ENCODE measurements at places on chromosomes 1 and 21.

DNA sequence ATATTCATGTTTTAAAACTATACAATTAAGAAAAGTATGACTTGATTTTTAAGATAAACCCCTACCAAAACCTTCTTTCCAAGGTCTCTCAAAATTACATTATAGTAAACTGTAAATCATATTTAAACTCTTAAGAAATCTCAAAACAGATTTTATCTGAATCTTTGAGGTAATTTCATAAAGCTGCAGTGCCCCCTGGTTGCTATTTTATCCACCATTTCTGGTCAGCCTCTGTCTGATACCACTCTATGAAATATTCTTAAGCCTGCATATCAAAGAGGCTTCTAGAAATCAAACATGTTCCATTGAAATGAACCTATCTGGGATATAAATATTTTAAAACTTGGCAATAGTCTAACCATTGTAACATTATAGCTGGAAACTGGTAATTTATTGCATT, 317.3 kb downstream of the COL11A1 start:
- ATAC-seq, result peak; percentile 51

GRCh38 chr1:47205918-47206317, 16.1 kb upstream of the PDZK1IP1 start:
- no peak for ATAC-seq

DNA sequence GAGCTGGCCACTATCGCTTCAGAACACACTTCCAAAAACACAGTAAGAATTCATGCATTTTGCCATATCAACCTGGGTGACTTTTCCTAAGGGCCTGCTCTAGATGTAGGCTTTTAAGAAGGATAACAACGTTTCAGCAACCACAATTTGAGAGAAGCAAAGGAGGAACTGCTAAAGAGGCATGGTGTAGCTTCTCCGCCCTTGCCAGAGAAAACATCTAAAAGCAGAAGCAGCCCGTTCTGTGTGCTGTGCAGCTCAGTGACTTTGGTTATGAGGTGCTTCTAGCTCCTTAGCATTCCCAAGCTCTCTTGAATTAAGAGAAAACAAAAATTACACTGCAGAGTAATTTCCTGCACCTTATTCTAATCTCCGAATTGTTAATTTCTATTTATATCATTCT, 2.7 kb downstream of the PER3 start:
- no peak for ATAC-seq

- no peak for ATAC-seq
Observed at GRCh38 chr1:156540955-156541354, 31.4 kb downstream of the IQGAP3 start.

Measured in SK-N-SH treated with all-trans-retinoic acid at 6 μM for 48 hours (cell line).